ENCODE measurements at places on chromosomes 3 and 15. TPM values are rescaled to one million over a fixed set of nuclear protein-coding genes. Genes with fewer than 3 reads are reported as not detected.

UMPS gene
- 18.0 TPM for total RNA-seq

NTRK3 gene
- not detected for total RNA-seq

C3orf20 gene
- total RNA-seq, result not detected

PPP2R3A gene
- total RNA-seq, result 21.0 TPM

SAXO2 gene
- total RNA-seq, result not detected

GRCh38 chr15:27843146-27843545 is 256.0 kb downstream of the OCA2 start:
- no peak overlapping the region for H3K27ac ChIP-seq
- no peaks in the 10 kb centered on the region for H3K27me3 ChIP-seq
- peaks cover 16% of the 10 kb centered on the region for H3K4me1 ChIP-seq
- DNase-seq, result no peak
- H3K36me3 ChIP-seq, result no peaks in the 10 kb centered on the region

- peak; percentile 97 for DNase-seq
- peaks cover 22% of the 10 kb centered on the region for H3K4me1 ChIP-seq
- no peaks in the 10 kb centered on the region for H3K27me3 ChIP-seq
- peak overlapping the region; percentile 89 for H3K27ac ChIP-seq
- H3K36me3 ChIP-seq, result no peaks in the 10 kb centered on the region
Measured at GRCh38 chr15:90680371-90680935, 36.7 kb upstream of the BLM start.

DNA sequence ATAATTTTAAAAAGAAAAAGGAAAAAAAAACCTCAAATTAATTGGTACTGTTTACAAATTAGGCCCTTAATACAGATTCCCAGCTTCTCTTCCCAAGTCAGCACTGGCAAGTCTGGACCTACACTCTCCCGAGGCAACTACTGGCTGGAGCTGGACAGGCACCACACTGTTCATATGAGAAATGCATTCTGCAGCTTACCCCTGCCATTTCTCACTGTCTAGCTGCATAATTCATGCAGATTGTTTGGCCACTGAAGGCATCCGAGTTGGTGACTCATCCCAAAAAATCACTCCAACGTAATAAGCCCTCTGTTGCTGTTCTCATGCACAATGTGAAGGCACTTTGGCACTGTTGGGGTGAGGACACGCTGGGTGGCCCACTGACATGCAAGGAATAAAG is 45.3 kb downstream of the ROPN1B start:
- H3K4me3 ChIP-seq, result no peak overlapping the region
- no peak overlapping the region for H3K27ac ChIP-seq
- peak; percentile 73 for DNase-seq
- H3K27me3 ChIP-seq, result no peaks in the 10 kb centered on the region
- H3K36me3 ChIP-seq, result no peaks in the 10 kb centered on the region

GRCh38 chr15:26234976-26235767 is 372.0 kb upstream of the ATP10A start:
- H3K4me3 ChIP-seq, result no peak overlapping the region
- H3K36me3 ChIP-seq, result no peaks in the 10 kb centered on the region
- no peaks in the 10 kb centered on the region for H3K4me1 ChIP-seq

DNA sequence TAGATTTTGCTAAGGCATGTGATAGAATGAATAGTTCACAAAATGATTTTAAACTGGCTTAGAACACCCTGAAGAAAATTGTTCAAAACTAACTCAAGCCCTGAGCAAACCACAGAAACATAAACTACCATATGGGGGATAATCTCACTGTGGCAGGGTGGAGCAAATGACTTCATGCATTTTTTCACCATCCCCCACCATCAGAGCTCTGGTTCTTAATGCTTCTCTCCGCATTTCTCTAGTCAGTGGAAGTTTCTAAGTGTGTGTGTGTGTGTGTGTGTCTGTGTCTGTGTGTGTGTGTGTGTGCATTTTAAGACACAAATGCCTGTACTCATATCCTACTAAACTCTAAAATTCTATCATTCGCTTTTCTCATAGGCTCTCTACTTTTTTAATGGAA is 107.1 kb upstream of the PHLDB2 start:
- H3K4me3 ChIP-seq, result no peak overlapping the region
- H3K27me3 ChIP-seq, result no peaks in the 10 kb centered on the region
- no peaks in the 10 kb centered on the region for H3K36me3 ChIP-seq
- DNase-seq, result peak; percentile 53

DNA sequence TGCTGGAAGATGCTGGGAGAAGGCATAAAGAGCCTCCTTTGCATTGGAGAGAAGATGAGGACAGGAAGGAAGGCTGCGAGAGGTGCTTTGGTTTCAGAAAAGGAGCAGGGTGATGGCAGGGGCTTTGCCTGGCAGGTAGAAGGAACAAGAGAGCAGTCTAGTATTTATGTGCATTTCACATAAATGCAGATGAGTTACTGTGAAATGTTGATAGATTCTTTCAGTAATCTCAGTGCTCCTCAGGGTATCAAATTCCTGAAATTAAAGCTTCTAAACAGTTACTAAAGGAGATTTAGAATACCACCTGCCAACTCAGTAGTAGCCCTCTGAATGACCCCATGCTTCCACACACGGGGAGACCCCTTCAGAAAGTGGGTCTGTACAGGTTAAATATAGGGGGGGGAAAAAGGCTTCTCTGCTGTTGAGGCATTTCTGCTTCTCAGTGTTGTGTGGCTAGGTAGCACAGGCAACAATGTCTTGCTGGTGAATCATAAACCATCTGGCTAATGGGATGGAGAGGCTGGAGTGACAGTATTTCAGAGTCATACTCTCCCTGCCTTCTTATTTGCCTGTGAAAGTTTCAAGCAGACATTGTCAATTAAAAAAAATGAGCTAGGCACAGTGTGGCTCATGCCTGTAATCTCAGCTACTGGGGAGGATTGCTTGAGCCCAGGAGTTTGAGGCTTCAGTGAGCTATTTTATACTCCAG is 14.3 kb upstream of the FBXL22 start:
- 0 out of 2 replicates have a peak, but pooled peaks cover 6% of the 10 kb centered on the region for H3K36me3 ChIP-seq
- no peaks in the 10 kb centered on the region for H3K27me3 ChIP-seq
- peak; percentile 92 for DNase-seq
- H3K4me3 ChIP-seq, result no peak overlapping the region

GRCh38 chr3:179018808-179019207 is 52.8 kb downstream of the ZMAT3 start:
- H3K4me3 ChIP-seq, result no peak overlapping the region

DNA sequence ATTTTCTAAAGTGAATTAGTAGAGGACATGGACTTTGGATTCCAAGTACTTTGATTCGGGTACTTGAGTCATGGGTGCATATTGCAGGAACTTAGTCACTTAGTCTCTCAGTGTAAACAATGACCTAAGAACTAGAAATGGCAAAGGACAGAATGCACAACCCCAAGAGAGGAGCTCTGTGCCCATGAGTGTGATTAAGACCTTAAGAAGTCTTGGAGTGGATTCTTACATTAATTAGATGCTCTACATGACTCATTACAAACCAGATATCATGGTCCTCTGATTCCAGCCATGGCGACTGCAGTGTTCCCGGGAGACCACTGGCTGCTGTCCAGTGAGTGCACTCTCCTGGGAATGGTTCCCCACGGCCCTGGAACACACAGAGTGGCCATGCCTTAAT is 251.5 kb downstream of the GABRG3 start:
- peak; percentile 83 for DNase-seq
- H3K4me1 ChIP-seq, result peaks cover 13% of the 10 kb centered on the region
- H3K36me3 ChIP-seq, result no peaks in the 10 kb centered on the region
- peak overlapping the region; percentile 51 for H3K27ac ChIP-seq
- no peak overlapping the region for H3K4me3 ChIP-seq
- H3K27me3 ChIP-seq, result no peaks in the 10 kb centered on the region

GRCh38 chr15:51088585-51088984 is 6.1 kb downstream of the TNFAIP8L3 start:
- H3K4me3 ChIP-seq, result no peak overlapping the region
- H3K4me1 ChIP-seq, result peaks cover 15% of the 10 kb centered on the region
- DNase-seq, result no peak
- H3K27me3 ChIP-seq, result no peaks in the 10 kb centered on the region
- no peaks in the 10 kb centered on the region for H3K36me3 ChIP-seq

DNA sequence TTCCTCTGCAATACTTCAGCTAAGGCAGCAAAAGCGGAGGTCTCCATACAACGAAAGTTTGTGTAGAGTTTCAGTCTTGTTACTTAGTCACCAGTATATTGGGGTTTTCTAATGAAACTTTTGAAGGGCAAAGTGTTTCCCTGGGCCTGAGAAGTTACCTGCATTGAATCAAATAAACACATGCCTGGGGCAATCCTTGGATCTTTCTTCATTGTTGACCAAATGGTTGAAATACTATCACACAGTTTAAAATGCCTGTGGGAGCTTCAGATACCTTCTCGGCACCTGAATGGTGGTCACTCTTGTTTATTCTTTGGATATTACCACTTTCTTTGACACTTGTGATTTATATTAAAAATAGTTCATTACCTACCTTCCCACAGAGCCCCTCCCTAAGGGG is 988 bp upstream of the CHSY1 start:
- no peaks in the 10 kb centered on the region for H3K27me3 ChIP-seq
- H3K36me3 ChIP-seq, result no peaks in the 10 kb centered on the region
- H3K4me3 ChIP-seq, result peak overlapping the region; percentile 77

DNA sequence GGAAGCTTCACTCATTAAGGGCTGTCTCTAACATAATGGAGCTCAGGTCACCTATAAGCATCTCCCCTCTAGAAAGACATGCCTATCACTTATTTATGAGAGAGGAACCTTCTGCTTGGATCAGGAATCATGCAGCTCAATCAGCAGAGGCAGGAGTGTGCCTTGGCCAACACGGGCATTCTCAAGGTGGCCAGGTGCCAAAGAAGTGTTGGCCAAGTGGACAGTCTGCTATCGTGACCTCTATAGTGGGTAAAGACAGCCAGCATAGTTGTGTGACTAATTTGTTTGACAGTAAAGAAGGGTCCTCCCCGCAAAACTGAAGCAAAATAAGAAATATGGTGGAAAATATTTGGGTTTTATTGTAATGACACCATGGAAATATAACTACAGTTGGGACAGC is 14.7 kb upstream of the AGTR1 start:
- DNase-seq, result no peak
- no peaks in the 10 kb centered on the region for H3K36me3 ChIP-seq
- H3K27ac ChIP-seq, result no peak overlapping the region
- H3K27me3 ChIP-seq, result no peaks in the 10 kb centered on the region
- H3K4me3 ChIP-seq, result no peak overlapping the region

GRCh38 chr3:28575746-28576613 is 227.4 kb upstream of the AZI2 start:
- H3K36me3 ChIP-seq, result no peaks in the 10 kb centered on the region
- H3K4me1 ChIP-seq, result no peaks in the 10 kb centered on the region
- peak overlapping the region; percentile 69 for H3K4me3 ChIP-seq
- H3K27me3 ChIP-seq, result peaks cover 59% of the 10 kb centered on the region
- peak; percentile 69 for DNase-seq

DNA sequence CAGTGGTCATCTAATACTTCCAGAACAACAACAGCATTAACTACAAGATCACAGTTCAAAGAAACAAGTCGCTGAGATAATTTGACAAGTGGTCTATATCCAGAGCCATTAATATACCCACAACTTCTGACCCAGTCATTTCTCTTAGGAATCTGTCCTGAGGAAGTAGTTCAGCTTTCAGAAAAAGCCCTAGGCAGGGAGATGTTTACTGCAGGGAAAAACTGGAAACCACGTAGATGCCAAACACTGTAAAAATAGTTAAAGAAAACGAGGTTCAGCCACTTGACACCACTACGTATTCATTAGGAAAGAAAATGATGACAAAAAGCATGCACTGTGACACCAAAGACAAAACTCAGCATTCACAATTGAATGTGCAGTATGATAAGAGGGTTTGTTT is 22.3 kb upstream of the CDCP1 start:
- H3K4me3 ChIP-seq, result no peak overlapping the region
- peak overlapping the region; percentile 94 for H3K27ac ChIP-seq
- no peak for DNase-seq
- H3K36me3 ChIP-seq, result no peaks in the 10 kb centered on the region
- H3K4me1 ChIP-seq, result peaks cover 31% of the 10 kb centered on the region

DNA sequence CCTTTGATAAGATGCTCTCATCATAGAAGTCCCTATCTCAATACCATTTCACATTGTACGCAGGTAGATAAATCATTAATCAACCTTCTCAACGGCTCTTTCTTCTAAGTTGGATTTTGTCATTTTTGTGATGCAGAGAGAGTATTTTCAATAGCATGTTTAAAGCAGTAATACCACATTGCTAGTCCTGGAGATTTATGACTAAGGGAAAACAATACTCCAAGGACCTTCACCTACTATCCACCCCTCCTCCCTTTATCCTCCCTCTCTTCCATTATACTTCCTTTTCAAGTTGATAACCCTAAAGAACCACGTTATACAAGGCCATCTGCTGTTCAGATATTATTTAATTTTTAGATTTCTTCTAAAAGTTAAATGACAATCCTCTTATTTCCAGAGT is 65.3 kb upstream of the CHMP2B start:
- no peaks in the 10 kb centered on the region for H3K36me3 ChIP-seq
- H3K27me3 ChIP-seq, result no peaks in the 10 kb centered on the region
- H3K4me3 ChIP-seq, result no peak overlapping the region
- DNase-seq, result no peak
- H3K27ac ChIP-seq, result no peak overlapping the region

DNA sequence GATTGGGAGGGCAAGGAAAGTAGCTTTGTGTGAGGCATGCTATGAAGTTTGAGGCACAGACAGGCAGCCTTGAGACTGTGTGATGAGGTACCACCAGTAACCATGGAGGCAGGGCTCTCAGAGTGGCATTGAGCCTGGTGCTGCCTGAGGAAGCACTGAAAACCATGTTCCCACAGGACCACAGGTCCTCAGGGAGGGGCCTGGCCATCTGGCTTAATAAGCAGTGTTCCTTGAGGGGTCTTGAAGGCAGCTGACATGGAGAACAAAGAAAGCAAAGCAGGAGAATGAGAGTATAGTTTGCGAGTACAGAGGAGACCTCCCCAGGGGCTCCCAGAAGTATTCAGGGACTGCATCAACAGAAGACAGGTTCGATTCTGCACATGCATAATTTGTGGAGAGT is 346.6 kb downstream of the EPHB1 start:
- H3K27ac ChIP-seq, result no peak overlapping the region
- no peaks in the 10 kb centered on the region for H3K27me3 ChIP-seq
- H3K36me3 ChIP-seq, result no peaks in the 10 kb centered on the region
- H3K4me1 ChIP-seq, result no peaks in the 10 kb centered on the region
- H3K4me3 ChIP-seq, result no peak overlapping the region

Measured in GM23248 (cell line).